ENCODE measurements at places on chromosomes 3 and 15.

DNA sequence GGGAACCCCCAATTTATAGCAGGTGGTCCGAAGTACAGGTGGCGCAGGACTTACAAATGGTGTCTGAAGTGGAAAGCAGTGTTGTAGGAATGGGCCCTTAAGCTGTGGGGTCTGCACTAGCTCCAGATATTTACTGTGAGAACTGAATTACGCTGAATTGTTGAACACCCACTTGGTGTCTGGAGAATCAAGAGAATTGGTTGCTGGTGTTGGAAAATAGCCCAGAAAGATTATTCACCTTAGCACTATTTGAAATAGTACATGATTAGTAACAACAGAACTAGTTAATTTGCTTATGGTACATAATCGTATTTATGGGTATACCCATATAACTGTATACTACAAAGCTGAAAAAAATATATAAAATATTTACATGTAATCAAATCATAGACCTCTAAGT, 64.8 kb downstream of the ADAM10 start:
- DNase-seq: no peak

DNA sequence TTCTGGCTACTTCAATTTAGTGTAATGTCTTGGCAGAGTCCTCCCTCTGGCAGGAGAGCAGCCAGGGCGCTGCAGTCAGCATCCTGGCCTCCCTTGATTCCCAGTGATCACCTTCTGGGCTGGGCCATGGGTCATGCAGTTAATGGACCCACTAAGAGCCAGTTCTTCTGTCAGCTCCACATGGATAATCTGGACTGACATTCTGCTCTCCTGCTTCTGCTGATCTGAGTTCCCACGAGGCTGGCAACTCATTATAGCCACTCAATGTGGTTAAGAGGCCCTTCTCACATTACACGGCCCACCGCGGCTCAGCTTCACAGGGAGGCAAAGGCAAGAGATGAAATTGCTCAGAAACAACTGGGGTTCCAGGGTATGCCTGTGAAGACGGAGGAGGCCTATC, 94.0 kb downstream of the WDR76 start:
- no peak for DNase-seq

DNA sequence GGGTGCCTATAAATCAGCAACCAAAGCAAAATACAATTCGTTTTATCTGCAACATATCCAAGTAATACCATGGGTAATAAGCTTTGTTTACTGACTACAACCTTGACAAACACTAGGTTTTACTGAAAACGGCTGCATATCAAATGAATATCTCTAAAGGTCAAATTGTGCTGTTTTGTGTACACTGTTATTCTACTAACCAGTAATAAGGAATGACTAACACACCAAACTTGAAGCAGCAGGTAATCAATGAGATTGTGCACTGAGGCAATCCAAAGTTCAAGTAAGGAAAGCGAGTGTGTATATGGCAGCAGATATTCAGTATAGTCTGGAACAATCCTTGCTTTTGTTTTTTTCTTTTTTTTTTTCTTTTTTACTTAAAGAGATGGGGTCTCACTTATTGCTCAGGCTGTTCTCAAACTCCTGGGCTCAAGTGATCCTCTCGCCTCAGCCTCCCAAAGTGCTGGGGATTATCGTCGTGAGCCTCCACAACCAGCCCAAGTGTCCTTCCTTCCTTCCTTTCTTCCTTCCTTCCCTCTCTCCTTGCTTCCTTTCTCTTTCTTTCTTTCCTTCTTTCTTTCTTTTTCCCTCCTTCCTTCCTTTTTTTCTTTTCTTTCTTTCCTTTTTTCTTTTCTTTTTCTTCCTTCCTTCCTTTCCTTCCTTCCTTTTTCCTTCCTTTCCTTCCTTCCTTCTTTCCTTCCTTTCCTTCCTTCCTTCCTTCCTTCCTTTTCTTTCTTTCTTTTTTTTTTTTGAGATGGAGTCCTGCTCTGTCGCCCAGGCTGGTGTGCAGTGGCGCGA, 34.9 kb downstream of the AP3S2 start:
- no peak for DNase-seq

- no peak for DNase-seq
Observed at GRCh38 chr3:136247436-136247835, 2.7 kb upstream of the PCCB start.

DNA sequence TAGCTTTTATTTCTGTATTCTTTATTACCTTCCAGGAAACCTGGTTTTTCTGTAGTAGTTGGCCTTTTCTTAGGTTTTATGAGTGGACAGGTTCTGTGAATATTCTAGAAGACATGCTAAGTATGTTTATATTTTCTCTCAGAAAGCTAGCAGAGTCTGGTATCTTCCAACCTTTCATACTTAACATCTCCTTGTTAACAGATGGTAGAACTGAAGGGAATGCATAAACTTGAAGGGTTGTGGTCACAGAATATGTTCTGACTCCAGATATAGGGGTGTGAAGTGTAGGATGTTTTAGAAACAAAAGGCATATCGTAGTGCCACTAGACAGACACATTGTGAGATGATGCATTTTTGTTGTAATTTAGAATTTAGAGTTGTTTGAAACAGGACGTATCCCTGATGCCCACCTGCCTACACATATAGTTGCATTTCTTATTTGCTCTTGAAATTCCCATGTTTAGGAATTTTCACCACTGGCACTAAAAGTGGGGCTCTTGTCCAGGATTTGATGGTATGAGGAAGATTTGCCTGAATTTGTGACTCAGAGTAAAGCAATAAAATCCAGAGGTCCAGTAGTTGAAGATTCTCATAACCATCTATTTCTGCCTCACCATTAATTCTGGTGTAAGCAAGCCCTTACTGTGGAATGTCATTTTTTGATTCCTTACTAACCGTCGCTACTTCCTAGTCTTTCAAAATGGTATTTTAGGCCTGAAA, 274.5 kb downstream of the FEZF2 start:
- DNase-seq: no peak

DNA sequence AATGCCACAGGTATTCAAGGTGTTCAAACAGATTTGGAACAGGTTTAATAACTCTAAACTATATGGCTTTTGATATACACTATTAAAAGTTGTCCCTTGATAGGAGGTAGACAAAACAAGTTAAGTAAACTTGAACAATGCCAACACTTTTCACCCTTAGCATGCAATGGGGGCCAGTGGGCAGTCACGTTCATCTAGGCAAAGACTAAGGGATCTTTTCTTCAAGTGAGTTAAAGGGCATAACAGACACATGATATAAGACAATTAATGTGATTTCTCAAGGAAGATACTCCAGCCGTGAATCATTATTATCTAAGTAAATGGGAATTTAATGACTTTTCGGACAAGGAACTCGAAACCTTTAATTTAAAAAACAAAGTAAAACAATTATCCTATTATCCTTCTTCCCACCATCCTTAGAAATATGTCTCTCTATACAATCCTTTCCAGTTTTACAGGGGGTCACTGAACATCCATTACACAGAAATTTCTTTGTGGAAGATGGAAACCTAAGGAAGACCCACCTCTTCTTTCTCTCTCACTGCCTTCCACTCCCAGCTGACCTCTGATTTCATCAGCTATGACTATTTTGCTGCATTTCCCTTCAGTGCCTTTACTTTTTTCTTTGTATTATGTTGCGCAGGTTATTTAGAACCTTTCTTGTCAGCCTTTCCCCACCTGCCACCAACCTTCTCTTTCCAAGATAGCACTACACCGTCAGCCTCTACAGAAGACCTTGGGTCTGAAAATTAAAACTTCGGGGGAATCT, 1.5 kb downstream of the CLDN1 start:
- DNase-seq: no peak

DNA sequence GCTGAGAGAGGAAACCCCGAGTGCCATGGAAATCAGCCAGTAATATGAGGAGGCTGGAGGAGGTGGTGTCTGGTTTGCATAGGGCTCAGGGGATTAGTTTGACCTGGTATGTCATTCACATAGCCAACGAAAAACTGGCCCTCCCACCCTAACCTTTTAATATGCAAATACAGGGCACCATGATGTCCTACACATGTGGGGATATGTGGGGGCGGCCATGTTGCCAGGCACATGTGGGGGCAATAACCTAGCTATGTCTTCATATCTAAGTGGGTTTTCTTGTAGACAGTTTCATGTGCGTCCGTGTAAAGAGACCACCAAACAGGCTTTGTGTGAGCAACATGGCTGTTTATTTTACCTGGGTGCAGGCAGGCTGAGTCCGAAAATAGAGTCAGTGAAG, 110.1 kb downstream of the MOBP start:
- no peak for DNase-seq

DNA sequence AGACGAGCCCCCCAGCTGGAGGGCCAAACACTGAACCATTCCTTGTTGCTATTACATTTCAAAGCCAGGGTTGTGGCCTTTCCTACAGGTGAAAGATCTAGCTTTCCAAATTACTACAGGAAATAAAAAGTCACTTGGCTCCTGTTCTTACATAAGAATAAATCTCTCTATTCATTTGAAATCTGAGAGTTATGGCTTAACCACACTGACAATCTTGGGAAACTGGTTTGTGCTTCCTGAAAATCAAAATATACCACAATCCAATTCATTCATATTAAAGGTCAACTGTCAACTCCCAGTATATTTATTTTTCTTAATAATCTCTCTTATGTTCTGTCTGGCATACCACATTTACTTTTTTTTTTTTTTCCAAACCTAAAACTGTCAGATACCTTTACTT, 103.7 kb upstream of the LMOD3 start:
- DNase-seq: no peak

GRCh38 chr3:12175844-12176453, 17.2 kb upstream of the TIMP4 start:
- no peak for DNase-seq

DNA sequence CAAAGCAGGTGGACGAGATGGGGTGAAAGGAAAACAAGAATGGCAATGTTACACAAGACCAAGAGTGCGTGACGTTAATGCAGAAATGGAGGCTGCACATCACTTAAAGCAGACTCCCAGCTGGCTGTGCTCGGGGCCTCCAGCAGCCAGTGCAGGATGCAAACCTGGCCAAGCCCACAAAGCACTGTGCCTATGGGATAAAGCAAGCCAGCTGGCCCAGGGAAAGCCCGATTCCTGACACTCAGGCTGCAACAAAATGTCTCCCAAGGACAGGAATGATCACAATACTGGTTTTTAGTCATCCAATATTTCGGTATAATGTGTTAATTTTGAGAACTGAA, 86.2 kb downstream of the SEC22A start:
- DNase-seq: no peak

DNA sequence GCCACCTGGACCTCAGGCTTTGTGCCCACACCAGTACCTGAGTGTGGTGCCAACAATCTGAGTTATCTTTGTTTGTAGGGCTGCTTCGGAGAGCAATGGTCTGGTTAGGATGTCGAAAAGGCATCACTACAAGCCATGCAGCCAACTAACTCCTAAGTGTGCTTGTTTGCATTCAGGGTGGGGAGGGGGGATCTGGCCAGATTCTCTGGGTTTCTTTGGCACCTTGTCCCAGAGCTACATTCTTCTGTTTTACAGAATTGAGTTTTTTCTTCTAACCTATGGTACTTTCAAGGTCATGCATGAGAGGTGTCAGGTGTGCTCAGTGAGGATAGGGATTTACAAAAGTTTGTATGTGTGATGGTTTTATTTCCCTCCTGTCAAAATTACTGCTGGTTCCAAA, 391.4 kb upstream of the RARB start:
- DNase-seq: no peak
